T-helper 2 cell (primary cell): ENCODE measurements at places on chromosomes 6 and 20.

DNA sequence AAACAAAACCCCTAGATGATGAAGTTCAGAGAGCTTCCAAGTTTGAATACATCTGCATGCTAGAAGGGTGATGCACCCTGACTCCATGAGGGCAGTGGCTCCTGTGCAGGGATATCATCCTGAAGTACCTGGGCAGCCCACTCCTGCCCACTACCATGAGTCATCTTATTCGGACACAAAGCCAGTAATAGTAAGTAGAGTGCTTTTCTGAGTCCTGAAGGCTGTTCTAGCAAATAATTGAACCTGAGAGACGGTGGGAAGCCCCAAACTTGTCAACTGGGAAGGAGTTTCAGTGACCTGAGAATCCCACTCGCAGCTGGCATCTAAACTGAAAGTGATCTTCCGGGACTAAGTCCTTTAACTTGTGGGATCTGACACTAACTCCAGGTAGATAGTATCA, 152.9 kb upstream of the COL21A1 start:
- no peak for DNase-seq

DNA sequence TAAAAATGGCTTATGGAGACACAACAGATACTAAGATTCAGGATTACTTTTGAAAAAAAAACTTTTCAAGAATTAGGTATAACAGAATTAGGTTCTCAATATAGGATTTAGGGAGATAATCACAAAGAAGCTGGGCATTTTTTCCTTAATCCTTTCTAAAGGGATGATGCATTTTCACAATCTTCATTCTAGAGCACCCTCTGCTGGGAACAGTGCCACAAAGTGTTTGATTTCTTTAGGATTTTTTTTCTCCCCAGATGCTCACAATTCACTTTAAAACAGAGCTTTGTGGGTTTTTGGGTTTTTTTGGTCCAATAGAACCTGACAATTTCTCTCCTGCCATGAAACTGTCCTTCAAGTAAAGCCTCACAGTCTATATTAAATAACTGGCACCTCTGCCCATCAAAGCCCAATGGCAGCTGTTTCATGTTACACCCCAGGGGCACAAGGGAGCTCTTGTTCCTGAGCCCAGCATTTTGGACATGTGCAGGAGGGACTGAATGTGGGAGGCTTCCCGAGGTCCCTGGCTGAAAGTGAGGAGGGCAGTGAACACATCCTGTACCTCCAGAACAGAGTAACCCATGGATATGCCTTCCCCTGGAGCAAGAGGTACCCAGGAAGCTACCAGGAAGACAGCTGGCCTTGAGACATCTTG, 39.7 kb downstream of the PREP start:
- no peak for DNase-seq

DNA sequence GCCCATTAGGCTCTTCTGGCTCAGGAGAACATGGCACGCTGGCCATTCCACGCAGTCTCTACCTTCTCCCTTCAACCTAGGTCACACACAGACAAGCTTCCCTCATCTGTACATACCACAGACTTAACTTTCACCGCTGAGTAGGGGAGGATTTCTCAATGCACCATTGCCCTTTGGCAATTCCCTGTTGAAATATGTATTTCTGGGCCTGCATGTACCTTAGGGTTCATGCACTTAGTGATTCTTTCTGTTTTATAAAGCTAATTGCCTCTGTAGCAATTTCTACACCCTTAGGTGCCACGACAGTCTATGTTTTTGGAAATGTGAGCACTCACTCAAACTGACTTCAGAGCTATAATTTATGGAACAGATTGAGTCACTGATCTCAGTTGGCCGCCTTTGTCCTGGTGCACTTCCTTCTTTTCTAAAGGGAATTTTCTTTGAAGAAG, 253.8 kb upstream of the PRDM1 start:
- no peak for DNase-seq

GRCh38 chr6:47130086-47130485, 88.0 kb upstream of the ADGRF1 start:
- no peak for DNase-seq

- DNase-seq: no peak
Observed at GRCh38 chr6:116359131-116359530, 11.6 kb upstream of the DSE start.

- no peak for DNase-seq
Observed at GRCh38 chr6:108822401-108822800, 25.8 kb upstream of the ARMC2 start.

GRCh38 chr20:31517373-31517772, 3.1 kb downstream of the HM13 start:
- DNase-seq: no peak

GRCh38 chr6:158589366-158589765, 29.5 kb downstream of the TMEM181 start:
- DNase-seq: no peak

GRCh38 chr20:38325905-38326304, 20.4 kb upstream of the LBP start:
- no peak for DNase-seq
